ENCODE measurements at places on chromosomes 7 and 10.

- no peaks in the 10 kb centered on the region for H3K4me1 ChIP-seq
- no peaks in the 10 kb centered on the region for H3K36me3 ChIP-seq
- H3K27me3 ChIP-seq: peaks cover 2% of the 10 kb centered on the region
Measured at GRCh38 chr7:22577470-22578001, 77.5 kb upstream of the STEAP1B start.

GRCh38 chr10:70255329-70256299 lies 22.4 kb upstream of the PPA1 start:
- H3K4me1 ChIP-seq: no peaks in the 10 kb centered on the region
- peaks cover 7% of the 10 kb centered on the region for H3K36me3 ChIP-seq
- H3K27me3 ChIP-seq: peaks cover 6% of the 10 kb centered on the region
- DNase-seq: no peak
- H3K4me3 ChIP-seq: no peak overlapping the region
- H3K27ac ChIP-seq: no peak overlapping the region

- no peaks in the 10 kb centered on the region for H3K27me3 ChIP-seq
- H3K27ac ChIP-seq: no peak overlapping the region
- no peaks in the 10 kb centered on the region for H3K36me3 ChIP-seq
- DNase-seq: no peak
- H3K4me3 ChIP-seq: no peak overlapping the region
Measured at GRCh38 chr7:77569514-77570232, 32.6 kb downstream of the PTPN12 start.

GRCh38 chr10:120802935-120803334 lies 48.2 kb upstream of the WDR11 start:
- no peak overlapping the region for H3K4me3 ChIP-seq
- no peak overlapping the region for H3K27ac ChIP-seq
- DNase-seq: no peak
- no peaks in the 10 kb centered on the region for H3K36me3 ChIP-seq

GRCh38 chr7:10022957-10023356 lies 950.7 kb upstream of the PHF14 start:
- H3K27me3 ChIP-seq: no peaks in the 10 kb centered on the region
- H3K4me1 ChIP-seq: peaks cover 4% of the 10 kb centered on the region
- H3K36me3 ChIP-seq: no peaks in the 10 kb centered on the region
- peak; percentile 28 for DNase-seq

DNA sequence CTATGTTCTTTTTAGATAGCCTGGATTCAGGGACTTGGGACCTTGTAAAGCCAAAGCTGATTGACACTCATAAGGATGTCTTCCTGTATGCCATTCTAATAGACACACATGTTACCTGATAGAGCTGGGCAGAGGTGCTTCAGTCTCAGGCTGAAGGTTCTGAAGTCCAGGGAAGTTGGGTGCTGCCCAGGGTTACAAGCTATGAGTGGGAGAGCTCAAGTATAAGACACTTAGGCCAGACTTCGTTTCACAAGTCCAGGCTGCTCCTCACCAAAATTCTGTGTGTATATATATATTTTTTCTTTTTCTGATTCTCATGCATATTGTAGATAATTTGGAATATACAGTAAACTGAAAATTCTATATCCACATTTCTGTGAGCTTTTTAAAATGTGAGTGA lies 144.2 kb downstream of the HDAC9 start:
- H3K4me3 ChIP-seq: no peak overlapping the region
- no peaks in the 10 kb centered on the region for H3K36me3 ChIP-seq
- H3K4me1 ChIP-seq: peaks cover 32% of the 10 kb centered on the region
- H3K27me3 ChIP-seq: no peaks in the 10 kb centered on the region
- no peak for DNase-seq
- H3K27ac ChIP-seq: no peak overlapping the region

- H3K36me3 ChIP-seq: no peaks in the 10 kb centered on the region
- no peaks in the 10 kb centered on the region for H3K4me1 ChIP-seq
- DNase-seq: no peak
Measured at GRCh38 chr10:83952314-83952713, 187.0 kb upstream of the GHITM start.

- H3K4me1 ChIP-seq: peaks cover 2% of the 10 kb centered on the region
- H3K4me3 ChIP-seq: no peak overlapping the region
- H3K36me3 ChIP-seq: no peaks in the 10 kb centered on the region
- no peak for DNase-seq
- H3K27me3 ChIP-seq: peaks cover 6% of the 10 kb centered on the region
- H3K27ac ChIP-seq: no peak overlapping the region
Measured at GRCh38 chr10:77467422-77467963, 170.1 kb downstream of the KCNMA1 start.

DNA sequence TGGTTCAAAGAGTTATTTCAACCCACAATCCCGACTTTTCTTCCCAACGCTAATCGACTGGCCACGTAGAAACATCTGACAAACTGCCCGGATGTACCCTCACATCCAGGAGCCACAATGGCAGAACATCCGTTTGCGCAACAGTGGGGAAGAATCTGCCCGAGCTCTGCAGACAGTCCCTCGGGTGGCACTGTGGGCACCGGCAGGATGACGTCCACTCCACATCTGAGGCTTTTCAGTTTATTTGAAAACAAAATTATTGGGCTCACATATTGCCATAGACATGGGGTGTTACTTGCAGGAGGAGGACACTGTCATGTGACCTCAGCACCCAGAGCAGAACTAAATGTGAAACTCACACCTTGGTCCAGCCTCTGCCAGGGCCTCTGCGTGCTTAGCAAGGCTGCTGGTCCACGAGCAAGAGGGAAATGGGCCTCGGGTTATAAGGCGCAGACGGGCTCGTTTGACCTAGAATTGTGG lies 84.1 kb downstream of the MKI67 start:
- H3K27me3 ChIP-seq: no peaks in the 10 kb centered on the region
- H3K4me1 ChIP-seq: no peaks in the 10 kb centered on the region
- H3K4me3 ChIP-seq: no peak overlapping the region
- H3K27ac ChIP-seq: no peak overlapping the region

GRCh38 chr10:97939446-97939990 lies 89.9 kb downstream of the GOLGA7B start:
- peaks cover 3% of the 10 kb centered on the region for H3K27me3 ChIP-seq
- H3K4me1 ChIP-seq: no peaks in the 10 kb centered on the region
- no peak overlapping the region for H3K27ac ChIP-seq
- H3K36me3 ChIP-seq: no peaks in the 10 kb centered on the region
- H3K4me3 ChIP-seq: no peak overlapping the region
- DNase-seq: no peak

GRCh38 chr10:122173337-122173736 lies 97.8 kb upstream of the BTBD16 start:
- peak overlapping the region; percentile 55 for H3K4me3 ChIP-seq
- H3K27ac ChIP-seq: peak overlapping the region; percentile 81
- DNase-seq: no peak
- H3K4me1 ChIP-seq: peaks cover 82% of the 10 kb centered on the region

DNA sequence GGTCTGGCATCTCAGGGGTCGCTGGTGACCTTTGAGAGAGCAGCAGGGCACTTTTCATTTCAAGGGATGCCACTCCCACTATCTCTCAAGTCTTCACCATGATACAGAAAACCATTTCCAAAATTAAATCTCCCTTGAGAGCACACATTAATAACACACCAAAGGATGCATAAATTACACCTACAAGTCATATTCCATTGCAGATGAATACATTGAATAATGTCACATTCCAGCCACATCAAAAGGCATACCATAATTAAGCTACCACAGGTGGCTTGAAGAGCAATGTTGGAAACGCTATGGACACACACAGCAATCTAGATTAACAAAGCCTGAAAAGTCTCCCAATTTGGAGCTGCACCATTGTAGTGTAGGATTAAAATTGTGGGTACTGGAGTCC lies 353.3 kb upstream of the ZMIZ1 start:
- H3K27me3 ChIP-seq: no peaks in the 10 kb centered on the region
- no peaks in the 10 kb centered on the region for H3K4me1 ChIP-seq
- no peak for DNase-seq

- peaks cover 1% of the 10 kb centered on the region for H3K27me3 ChIP-seq
- DNase-seq: no peak
- no peak overlapping the region for H3K27ac ChIP-seq
- no peaks in the 10 kb centered on the region for H3K36me3 ChIP-seq
- no peak overlapping the region for H3K4me3 ChIP-seq
Measured at GRCh38 chr7:153006452-153006851, 246.9 kb downstream of the ACTR3B start.

DNA sequence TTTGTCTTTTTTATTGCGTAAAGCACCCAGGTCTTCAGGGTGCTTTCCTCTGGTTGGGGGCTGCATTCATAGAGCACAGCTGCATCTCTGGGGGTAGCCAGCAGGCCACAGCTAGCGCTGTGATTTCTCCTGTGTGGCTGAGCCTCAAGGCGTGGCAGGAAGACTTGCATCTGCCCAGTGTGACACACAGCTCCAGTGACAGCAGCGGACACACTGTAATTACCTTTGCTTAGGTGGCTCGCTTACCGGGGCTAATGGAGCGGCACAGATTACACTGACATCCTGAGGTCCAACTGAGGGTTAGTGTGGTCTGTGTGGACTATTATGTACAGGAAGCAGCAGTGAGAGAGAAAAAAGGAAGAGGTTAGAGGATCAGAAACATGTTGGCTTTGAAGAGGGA lies 27.1 kb downstream of the ABCB4 start:
- H3K27ac ChIP-seq: peak overlapping the region; percentile 41
- no peaks in the 10 kb centered on the region for H3K36me3 ChIP-seq
- no peaks in the 10 kb centered on the region for H3K27me3 ChIP-seq
- H3K4me1 ChIP-seq: peaks cover 4% of the 10 kb centered on the region
- no peak overlapping the region for H3K4me3 ChIP-seq
- DNase-seq: peak; percentile 41

DNA sequence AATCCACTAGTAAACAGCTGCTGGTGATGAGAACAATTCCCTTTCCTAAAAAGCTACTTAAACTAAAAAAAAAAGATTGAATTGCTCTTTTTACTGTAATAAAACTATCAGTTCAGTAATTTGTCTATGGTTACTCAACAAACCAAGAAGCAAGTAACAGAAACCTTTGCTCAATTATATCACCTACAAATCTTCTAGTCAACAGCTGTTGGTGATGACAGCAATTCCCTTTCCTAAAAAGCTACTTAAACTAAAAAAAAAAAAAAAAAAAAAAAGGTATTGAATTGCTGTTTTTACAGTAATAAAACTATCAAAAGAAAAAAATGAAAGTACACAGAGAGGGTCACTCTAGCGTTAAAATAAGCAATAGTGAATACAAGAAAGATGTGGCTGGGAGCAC lies 158.1 kb downstream of the CTNNA3 start:
- H3K27ac ChIP-seq: no peak overlapping the region
- H3K4me3 ChIP-seq: no peak overlapping the region
- no peaks in the 10 kb centered on the region for H3K27me3 ChIP-seq
- DNase-seq: no peak

GRCh38 chr10:117000580-117000979 lies 4.4 kb downstream of the SHTN1 start:
- no peak for DNase-seq
- H3K4me3 ChIP-seq: no peak overlapping the region
- H3K4me1 ChIP-seq: peaks cover 6% of the 10 kb centered on the region
- no peaks in the 10 kb centered on the region for H3K36me3 ChIP-seq
- no peak overlapping the region for H3K27ac ChIP-seq

GRCh38 chr7:42617806-42618457 lies 293.9 kb downstream of the C7orf25 start:
- H3K4me1 ChIP-seq: no peaks in the 10 kb centered on the region
- H3K27ac ChIP-seq: no peak overlapping the region
- H3K27me3 ChIP-seq: peaks cover 1% of the 10 kb centered on the region
- no peak overlapping the region for H3K4me3 ChIP-seq
- no peak for DNase-seq

- no peaks in the 10 kb centered on the region for H3K36me3 ChIP-seq
- H3K4me1 ChIP-seq: no peaks in the 10 kb centered on the region
- DNase-seq: no peak
- H3K4me3 ChIP-seq: peak overlapping the region; percentile 83
- peaks cover 2% of the 10 kb centered on the region for H3K27me3 ChIP-seq
Measured at GRCh38 chr7:138665249-138665648, 35.9 kb downstream of the SVOPL start.

- no peak overlapping the region for H3K27ac ChIP-seq
- no peaks in the 10 kb centered on the region for H3K36me3 ChIP-seq
- no peaks in the 10 kb centered on the region for H3K4me1 ChIP-seq
- no peak overlapping the region for H3K4me3 ChIP-seq
- H3K27me3 ChIP-seq: peaks cover 3% of the 10 kb centered on the region
Measured at GRCh38 chr10:103080891-103081581, 112.0 kb downstream of the NT5C2 start.

- DNase-seq: no peak
- H3K27ac ChIP-seq: no peak overlapping the region
- H3K27me3 ChIP-seq: no peaks in the 10 kb centered on the region
- no peaks in the 10 kb centered on the region for H3K36me3 ChIP-seq
- no peaks in the 10 kb centered on the region for H3K4me1 ChIP-seq
Measured at GRCh38 chr10:29063806-29064644, 224.8 kb upstream of the LYZL1 start.

DNA sequence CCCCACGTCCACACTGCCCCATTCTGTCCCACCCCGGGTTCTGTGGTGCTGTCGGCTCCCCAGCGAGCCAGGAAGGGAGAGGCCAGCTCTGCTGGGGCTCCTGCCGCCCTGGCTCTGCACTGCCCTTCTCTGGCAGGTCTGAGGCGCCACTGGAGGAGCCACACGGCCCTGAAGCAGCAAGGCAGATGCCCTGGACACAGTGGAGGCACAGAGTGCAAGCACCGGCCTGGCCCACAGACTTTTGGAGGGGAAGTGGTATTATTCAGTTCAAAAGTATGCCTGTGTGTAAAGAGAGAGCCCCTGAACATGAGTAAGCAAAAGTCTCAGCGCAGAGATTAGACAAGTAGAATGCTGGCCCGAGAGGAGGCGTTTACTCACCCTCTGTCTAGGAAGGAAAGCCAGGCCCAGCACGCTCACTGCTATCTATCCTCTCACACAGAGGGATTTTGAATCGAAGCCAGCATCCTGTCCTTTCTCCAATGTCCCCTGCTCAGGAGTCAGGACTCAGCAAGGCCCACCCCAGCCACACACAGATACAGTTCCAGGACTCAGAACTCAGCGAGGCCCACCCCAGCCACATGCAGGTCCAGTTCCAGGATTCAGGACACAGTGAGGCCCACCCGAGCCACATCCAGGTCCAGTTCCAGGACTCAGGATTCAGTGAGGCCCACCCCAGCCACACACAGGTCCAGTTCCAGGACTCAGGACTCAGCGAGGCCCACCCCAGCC lies 115.0 kb downstream of the EGFR start:
- H3K4me3 ChIP-seq: no peak overlapping the region
- H3K27me3 ChIP-seq: peaks cover 25% of the 10 kb centered on the region
- no peak for DNase-seq
- no peak overlapping the region for H3K27ac ChIP-seq
- H3K36me3 ChIP-seq: no peaks in the 10 kb centered on the region

- H3K4me3 ChIP-seq: no peak overlapping the region
- H3K36me3 ChIP-seq: peaks cover 4% of the 10 kb centered on the region
- H3K27me3 ChIP-seq: no peaks in the 10 kb centered on the region
- H3K4me1 ChIP-seq: peaks cover 11% of the 10 kb centered on the region
Measured at GRCh38 chr7:7266257-7266881, 84.0 kb downstream of the C1GALT1 start.

- no peaks in the 10 kb centered on the region for H3K36me3 ChIP-seq
- DNase-seq: no peak
- peaks cover 7% of the 10 kb centered on the region for H3K27me3 ChIP-seq
- H3K27ac ChIP-seq: no peak overlapping the region
- H3K4me3 ChIP-seq: no peak overlapping the region
Measured at GRCh38 chr10:71251319-71251718, 38.9 kb downstream of the UNC5B start.
